Left renal pelvis (tissue), 4 donors: ENCODE measurements at places on chromosomes 12 and 14. TPM values are rescaled to one million over a fixed set of nuclear protein-coding genes. Genes with fewer than 3 reads are reported as not detected.

Gene CACNA1C
- polyA plus RNA-seq: 6.8 TPM

- DNase-seq: no peak
These were observed 28.5 kb downstream of the PRIMA1 start for GRCh38 chr14:93759719-93760307.

Gene KERA
- polyA plus RNA-seq: 1.3 TPM

Gene PCED1B
- 1.5 TPM for polyA plus RNA-seq

GRCh38 chr14:50333014-50333509 is 20.9 kb downstream of the DMAC2L start:
- DNase-seq: no peak

DNA sequence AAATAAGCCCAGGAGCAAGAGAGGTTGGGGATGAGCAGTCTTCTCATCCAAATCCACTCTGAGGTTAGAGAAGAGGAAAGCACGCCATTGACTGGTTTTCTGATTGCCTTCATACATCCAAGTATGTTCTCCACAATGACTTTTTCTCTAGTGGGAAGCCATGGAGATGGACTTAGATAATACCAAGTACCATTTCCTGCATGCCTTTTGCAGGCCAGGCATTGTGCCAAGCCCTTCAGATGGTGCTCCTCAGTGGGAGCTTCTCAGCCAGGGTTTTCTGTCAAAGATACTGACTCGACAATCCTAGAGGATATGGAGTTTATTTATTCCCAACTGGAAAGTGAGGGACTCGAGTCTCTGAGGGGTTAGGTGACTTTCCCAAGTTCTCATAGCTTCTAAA is 218.0 kb downstream of the ZFP36L1 start:
- DNase-seq: no peak

GRCh38 chr12:49097381-49097780 is 2.8 kb upstream of the DHH start:
- no peak for DNase-seq

Gene HVCN1
- 9.5 TPM for polyA plus RNA-seq

Gene AICDA
- polyA plus RNA-seq: 0.27 TPM

DNA sequence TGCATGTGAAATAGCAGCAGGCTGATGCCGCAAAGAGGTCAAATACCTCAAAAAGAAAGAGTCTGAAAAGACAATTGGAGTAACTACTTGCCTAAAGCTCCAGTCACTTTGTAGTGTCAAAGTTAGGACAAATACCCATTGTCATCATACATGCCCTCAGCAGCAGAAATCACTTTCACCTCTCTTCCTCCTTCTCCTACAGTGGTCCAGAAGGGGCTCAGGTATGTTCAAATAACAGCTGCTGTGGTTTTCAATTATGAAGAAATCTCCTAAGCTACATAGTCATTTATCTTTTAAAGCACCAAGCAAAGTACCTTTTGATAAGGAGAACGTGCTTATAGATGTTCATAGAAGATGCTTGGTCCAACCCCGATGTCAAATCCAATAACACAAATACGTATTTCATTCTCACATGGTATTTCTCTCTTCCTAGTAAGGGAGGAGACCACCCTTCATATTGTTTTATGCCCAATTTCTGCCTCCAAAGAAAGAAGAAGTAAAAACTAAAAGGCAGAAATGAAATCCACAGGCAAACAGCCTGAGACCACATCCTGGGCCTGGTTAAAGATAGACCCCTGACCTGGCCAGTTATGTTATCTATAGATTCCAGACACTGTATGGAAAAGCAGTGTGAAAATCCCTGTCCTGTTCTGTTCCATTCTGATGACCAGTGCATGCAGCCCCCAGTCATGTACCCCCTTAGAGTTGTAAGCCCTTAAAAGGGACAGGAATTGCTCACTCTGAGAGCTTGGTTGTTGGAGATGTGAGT is 23.7 kb downstream of the GYS2 start:
- DNase-seq: no peak

- no peak for DNase-seq
These were observed 397.2 kb downstream of the NRXN3 start for GRCh38 chr14:78567343-78567742.

Gene TAMALIN
- polyA plus RNA-seq: 15.7 TPM

GRCh38 chr12:112165624-112166023 is 40.3 kb downstream of the TRAFD1 start:
- no peak for DNase-seq

GRCh38 chr14:32980902-32981501 is 42.3 kb downstream of the NPAS3 start:
- DNase-seq: no peak

Gene GARIN6
- polyA plus RNA-seq: not detected

DNA sequence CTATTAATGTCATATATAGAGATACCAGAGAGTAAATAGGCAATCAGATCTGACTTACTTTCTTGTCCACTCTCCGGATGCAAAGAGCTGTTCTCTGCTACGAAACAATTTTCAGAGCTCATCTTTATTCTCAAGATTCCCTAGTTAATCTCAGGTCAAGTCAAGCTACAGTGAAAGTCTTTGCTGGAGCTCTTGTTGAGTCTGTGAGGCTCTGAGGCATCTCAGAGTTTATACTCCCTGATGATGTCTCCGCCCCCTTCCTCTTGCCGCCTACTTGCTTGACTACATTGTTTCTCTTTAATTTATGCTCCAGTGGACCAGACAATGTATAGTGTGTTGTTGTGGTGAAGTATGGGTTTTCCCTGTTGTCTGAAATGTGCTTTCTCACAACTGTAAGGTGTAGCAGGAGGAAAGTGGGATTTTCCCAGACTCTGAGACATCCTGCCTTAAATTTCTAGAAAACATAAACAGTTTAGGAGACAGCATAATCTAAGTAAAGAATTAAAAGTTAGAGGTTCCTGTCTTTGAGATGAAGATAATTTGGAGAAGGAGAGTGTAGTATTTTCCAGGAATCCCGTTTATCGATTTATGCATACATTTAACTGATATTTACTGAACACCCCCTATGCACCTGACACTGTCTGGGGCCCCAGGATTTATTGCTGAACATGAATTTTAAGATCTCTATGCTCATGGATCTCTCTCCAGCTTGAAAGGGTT is at the start of gene CD69:
Gene CD69, minus strand, starts transcription at position 203 of the 720 bp plus-strand sequence. Its CDS starts 81 bp downstream, at position 122.
- DNase-seq: no peak

DNA sequence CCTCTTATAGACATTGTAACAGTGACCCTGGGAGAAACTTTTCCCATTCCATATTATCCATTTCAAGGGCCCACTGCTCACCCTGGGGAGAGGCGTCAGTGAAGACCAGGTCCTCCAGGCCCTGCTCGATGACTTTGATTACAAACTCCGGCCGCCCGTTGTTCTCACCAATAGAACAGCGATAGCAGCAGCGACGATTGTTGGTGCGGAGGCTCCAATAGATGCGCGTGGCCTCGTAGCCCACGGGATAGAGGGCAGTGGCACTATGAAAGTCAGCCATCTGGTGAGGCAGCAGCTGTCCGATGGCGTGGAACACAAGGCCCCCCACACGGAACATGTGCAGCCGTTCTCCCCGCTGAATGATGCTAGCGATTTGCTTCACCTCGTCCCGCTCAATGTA is 7.5 kb upstream of the PRKAG1 start:
- no peak for DNase-seq

- DNase-seq: peak; percentile 48
These were observed 19.3 kb downstream of the BRF1 start for GRCh38 chr14:105281371-105282097.

DNA sequence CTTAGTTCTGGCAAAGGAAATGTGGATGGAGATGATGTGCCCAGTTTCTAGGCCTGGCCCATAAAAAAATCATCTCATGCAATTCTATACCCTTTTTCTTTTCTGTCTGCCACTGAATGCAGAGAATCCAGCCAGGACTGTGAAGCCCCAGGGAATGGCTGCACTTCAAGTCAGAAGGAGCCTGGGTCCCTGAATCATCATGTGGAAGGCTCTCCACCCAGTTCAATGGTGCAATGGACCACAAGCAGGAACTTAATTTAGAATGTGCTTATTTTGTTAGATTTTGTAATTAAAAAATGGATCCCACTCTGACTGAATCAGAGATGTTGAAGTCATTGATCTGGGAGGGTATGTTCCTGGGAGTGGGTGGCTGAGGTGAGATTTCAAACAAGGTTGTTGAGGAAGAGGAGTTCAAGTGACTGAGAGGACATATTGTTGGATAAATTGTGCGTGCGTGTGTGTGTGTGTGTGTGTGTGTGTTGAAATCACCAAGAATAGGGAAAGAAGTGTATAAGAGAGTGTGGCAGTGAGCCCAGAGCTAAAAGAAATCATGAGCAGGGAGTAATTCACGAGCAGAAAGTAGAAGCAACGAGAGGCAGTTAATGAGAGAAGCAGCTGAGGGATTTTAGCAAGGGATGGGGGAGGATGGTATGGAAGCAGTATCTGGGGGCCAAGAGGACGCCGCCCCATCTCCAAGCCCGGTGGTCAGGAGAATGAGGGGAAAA is 125.4 kb downstream of the TMX1 start:
- no peak for DNase-seq
